ENCODE measurements at places on chromosomes 5 and 9.

- DNase-seq, result no peak
These were observed 153.1 kb downstream of the FOCAD start for GRCh38 chr9:20837166-20837565.

- no peak for DNase-seq
These were observed 526.1 kb upstream of the CDH18 start for GRCh38 chr5:20514145-20514544.

DNA sequence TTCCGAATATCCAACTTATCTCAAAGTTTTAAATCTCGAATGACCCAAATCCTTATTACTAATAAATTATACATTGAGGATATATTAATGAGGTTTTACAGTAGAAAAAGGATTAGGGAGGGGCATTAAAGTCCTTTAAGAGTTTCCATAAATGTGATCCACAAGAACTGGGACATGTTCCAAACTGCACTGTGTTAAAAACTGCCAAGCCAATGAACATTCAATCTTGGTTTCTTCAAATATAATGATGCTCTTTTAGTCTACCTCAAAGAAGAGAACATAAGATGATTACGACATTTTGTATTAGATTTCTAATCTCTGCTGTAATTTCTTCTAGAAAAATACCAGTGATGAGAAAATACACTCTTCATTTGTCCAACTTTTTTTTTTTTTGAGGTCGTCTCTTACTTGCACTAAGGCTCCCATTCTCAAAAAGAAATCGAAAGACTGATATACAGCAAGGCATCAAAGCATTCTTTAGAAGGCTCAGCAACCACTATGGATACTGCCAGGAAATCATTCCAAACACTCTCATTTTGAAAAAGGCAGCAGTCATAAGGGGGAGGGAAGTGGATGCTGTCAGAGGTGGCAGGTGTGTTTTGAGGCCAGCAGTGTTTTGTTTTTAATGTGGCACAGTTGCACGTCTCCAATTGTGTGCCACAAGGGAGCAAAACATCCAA, 1.7 kb downstream of the PTAR1 start:
- DNase-seq, result no peak

DNA sequence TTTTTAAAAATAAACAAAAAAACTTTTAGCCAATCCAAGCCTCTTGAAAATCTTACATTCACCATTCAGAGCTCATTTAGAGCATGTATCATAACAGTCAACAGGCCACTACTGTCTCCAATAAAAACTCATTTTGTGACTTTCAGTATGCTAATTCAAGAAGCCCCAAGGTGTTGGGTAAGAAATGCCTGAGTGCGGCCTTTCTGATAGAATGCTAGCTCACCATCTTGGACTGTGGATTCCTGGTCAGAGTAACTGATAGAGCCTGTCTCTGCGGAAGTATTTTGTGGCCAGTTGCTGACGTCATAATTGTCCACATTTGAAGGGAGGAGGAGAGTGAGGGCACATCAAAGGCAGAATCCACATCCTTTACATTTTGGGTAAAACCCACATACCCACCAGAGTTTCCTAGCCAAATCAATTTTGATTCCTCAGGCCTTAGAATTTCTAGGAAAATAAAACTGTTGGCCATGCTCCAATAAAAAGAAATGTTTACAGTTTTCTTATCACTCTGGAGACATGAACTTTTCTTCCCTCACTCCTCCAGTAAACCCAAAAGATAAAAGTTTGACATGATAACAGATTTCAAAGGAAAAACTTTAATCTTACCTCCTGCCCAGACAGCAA, 41.1 kb upstream of the ERCC6L2 start:
- DNase-seq, result no peak

DNA sequence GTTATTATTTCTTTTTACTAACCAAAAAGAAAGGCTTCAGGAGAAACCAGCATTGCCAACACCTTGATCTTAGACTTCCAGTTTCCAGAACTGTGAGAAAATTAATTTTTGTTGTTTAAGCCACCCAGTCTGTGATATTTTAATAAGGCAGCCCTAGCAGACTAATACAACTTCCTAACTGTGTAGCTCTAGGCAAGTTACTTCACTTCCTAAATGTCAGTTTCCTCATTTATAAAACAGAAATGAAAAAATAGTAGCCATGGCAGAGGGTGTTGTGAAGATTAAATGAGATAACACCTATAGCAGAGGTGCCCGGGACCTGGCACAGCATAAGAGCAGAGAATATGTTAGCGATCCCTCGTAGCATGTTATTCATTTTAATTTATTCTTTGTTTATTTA, 66.6 kb upstream of the HAND1 start:
- DNase-seq, result no peak

- DNase-seq, result no peak
These were observed 22.6 kb upstream of the MEGF9 start for GRCh38 chr9:120736881-120737280.

- DNase-seq, result no peak
These were observed 435.9 kb upstream of the MPDZ start for GRCh38 chr9:13715430-13715829.

- no peak for DNase-seq
These were observed 131.2 kb upstream of the KLF4 start for GRCh38 chr9:107620801-107621200.

- DNase-seq, result no peak
These were observed 195.2 kb upstream of the TUT7 start for GRCh38 chr9:86549401-86549811.

- DNase-seq, result no peak
These were observed 89.1 kb upstream of the IER5L start for GRCh38 chr9:129267141-129267540.

DNA sequence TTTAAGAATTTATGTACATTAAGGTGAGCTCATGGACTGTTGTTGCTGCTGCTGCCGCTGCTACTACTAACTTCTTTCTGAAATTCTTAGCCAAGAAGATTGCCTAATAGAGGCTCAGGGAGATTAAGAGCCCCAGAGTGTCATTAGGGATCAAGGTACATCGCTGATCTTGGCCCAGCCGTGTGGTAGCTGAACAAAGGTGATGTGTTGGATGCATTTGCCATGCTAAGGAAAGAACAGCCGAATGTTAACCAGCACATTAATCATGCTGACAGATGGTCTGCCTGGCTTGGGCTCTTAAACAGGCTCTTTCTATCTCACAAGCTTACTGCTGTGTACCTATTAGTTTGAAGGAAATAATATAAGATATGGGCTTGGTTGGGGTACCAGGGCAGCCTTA, 137.1 kb downstream of the KCTD16 start:
- no peak for DNase-seq

DNA sequence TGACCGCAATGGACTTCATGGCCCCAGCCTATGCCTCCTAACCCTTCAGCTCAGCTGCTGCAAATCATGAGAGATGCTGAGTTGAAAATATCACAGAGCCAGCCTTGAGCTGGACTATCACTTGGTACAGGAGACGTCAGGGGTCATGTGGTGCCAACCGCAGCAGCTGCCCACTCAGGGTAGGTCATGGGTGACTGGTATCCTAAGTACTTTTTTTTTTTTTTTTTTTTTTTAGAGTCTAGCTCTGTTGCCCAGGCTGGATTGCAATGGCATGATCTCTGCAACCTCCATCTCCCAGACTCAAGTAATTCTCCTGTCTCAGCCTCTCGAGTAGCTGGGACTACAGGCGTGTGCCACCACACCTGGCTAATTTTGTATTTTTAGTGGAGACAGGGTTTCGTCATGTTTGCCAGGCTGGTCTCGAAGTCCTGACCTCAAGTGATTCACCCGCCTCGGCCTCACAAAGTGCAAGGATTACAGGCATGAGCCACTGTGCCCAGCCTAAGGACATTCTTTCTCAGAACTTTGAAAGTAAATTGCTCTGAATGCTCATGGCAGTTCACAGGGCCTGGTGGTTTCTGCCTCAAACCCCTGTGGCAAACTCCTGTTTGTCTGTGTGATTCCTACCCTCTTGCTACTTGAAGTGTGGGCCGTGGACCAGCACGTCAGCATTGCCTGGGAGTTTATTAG, 21.3 kb downstream of the WWC1 start:
- DNase-seq, result no peak

GRCh38 chr9:134851020-134851419, 29.6 kb upstream of the FCN2 start:
- DNase-seq, result no peak

GRCh38 chr9:629146-629545, 212.4 kb upstream of the DMRT1 start:
- no peak for DNase-seq

DNA sequence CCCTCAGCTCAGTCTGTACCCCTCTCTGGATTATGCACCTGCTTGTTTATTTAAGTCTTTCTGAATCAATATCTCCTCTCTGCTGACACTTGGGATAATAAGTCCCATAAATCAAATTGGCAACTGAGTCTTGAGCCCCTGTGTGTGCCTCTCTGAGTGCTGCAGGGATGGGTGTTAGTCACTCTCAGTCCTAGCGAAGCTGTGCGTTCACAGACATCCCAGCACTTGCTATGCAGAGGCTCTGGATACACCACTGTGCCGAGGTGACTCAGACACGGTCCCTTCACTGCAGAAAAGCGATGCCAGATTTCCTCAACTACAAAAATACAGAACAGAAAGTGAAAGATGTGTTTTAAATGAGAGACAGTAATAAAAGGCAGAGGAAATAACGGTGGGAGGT, 4.1 kb upstream of the KCNMB1 start:
- DNase-seq, result no peak

- no peak for DNase-seq
These were observed 131.3 kb downstream of the MACIR start for GRCh38 chr5:103389846-103390245.

GRCh38 chr5:132425975-132426524, 56.5 kb downstream of the SLC22A5 start:
- no peak for DNase-seq

GRCh38 chr5:75348241-75348640, 11.2 kb downstream of the HMGCR start:
- no peak for DNase-seq

Measured in stimulated activated CD8-positive, alpha-beta memory T cell treated with anti-CD3 and anti-CD28 coated beads, Interleukin-15, amount 100 ng/mL, for 1 hour (primary cell).